ENCODE measurements at places on chromosomes 5 and 9. TPM values are rescaled to one million over a fixed set of nuclear protein-coding genes. Genes with fewer than 3 reads are reported as not detected.

DNA sequence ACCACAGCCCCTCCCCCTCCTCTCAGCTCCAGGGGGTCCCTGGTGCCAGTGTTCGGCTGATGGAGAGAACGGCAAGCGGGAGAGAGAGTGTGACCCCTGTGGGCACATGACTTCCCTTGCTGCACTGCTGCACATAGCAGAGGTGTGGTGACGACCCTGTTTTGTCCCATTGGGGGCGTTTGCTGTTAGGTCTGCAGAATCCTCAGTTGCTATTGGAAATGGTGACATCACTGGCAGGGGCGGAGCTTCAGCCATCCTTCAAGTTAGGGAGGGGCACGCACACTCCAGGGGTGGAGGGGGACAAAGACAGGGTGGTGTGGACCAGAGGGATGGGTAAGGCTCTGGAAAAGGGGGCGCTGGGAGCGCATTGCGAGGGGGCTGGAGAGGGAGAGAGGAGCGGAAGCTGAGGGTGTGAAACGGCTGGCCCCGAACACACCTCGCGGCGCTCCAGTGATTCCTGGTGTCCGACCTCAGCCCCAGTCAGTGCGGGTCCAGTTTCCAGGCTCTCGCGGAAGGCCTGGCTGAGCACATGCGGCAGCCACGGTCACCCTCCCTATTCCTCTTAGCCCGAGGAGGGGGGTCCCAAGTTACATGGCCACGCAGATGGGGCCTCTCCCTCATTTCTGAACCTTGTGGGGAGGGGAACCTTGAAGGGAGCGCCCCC, 764 bp upstream of the GRIN1 start:
- H3K4me1 ChIP-seq: no peaks in the 10 kb centered on the region
- H3K27me3 ChIP-seq: peaks cover 36% of the 10 kb centered on the region
- no peak for DNase-seq
- H3K36me3 ChIP-seq: no peaks in the 10 kb centered on the region
- no peak overlapping the region for H3K27ac ChIP-seq

DNA sequence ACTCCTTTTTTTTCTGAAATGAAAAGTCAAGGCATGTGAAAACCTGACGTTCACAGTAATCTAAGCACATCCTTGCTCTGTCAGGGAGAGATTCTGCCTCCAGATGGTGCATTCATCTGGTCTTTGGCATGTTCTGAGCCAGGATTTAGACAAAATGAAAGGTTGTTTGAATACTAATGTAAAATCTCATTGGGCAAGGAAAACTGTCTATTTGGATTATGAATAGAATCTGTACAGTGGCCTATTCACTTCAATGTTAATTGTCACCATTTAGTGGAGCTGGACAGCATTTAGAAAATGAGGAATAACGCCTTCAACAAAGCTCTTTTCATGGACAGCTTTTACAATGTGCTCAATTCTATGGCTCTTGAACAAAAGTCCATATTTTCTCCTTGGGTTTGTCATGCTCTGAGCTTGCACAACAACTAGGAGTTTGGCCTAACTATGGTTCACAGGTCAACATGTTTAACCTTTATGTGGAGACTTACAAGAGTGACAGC, 28.9 kb downstream of the ARHGEF28 start:
- DNase-seq: no peak
- peaks cover 20% of the 10 kb centered on the region for H3K36me3 ChIP-seq
- peak overlapping the region; percentile 51 for H3K4me3 ChIP-seq
- H3K27me3 ChIP-seq: no peaks in the 10 kb centered on the region
- peak overlapping the region; percentile 97 for H3K27ac ChIP-seq

DNA sequence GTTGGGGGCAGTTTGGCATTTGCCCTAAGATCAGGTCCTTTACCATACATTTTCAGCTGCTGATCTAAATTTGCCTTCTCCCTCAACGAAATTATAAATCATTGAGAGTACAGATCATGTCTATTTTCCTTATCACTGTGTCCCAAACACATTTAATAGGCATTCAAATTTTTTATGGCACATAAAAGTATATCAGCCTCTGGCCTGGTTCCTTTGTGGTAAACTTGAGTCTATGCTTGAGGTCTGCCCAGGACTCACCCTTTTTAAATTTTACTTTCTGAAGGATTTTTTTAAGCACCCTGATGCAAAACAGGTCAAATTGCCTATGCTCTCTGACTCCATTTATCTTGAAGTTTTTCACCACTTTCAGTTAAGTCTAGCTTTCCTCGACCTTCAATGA, 163.6 kb upstream of the GRIN3A start:
- no peak overlapping the region for H3K27ac ChIP-seq
- H3K4me3 ChIP-seq: no peak overlapping the region
- no peaks in the 10 kb centered on the region for H3K4me1 ChIP-seq
- no peaks in the 10 kb centered on the region for H3K36me3 ChIP-seq

The DNAH5 gene
- total RNA-seq: 0.37 TPM

The PURA gene
- total RNA-seq: 11.5 TPM
